ENCODE measurements at places on chromosomes 1 and 21. TPM values are rescaled to one million over a fixed set of nuclear protein-coding genes. Genes with fewer than 3 reads are reported as not detected.

- no peak for DNase-seq
Observed at GRCh38 chr21:28133116-28133515, 859.6 kb downstream of the LTN1 start.

DNA sequence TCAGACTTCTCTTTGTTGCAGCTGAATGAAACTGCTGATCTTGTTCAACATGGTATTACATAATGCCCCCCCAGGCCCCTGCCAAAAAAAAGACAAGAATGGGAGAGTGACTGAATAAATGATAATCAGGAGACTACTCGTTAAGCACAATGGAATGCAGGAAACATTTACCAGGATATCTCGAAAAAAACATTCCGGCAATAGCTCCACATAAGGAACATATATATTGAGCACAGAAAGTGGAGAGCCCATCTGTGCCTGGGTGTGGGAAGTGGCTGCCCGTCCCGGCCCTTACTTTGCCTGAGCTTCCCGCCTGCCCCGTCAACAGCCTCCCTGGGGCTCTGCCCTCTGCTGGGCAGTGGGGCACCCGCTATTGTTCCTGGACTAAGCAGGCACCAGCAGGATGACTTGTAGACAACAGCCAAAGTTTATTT is 13.3 kb downstream of the TRIM11 start:
- DNase-seq = no peak

GRCh38 chr1:101158424-101158823 is 78.4 kb upstream of the S1PR1 start:
- DNase-seq = no peak

GRCh38 chr1:218828125-218828650 is 345.5 kb upstream of the LYPLAL1 start:
- DNase-seq = no peak

OR2L2 gene
- total RNA-seq = 2.1 TPM

IGFN1 gene
- 0.09 TPM for total RNA-seq

OR2L8 gene
- total RNA-seq = 6.6 TPM

ALG14 gene
- total RNA-seq = 3.2 TPM

RBP7 gene
- not detected for total RNA-seq

STX12 gene
- total RNA-seq = 120 TPM

AIM2 gene
- 4.4 TPM for total RNA-seq

Measured in cerebellum (tissue), 4 donors.